ENCODE measurements at places on chromosomes 5 and 9.

GRCh38 chr5:173778784-173779304 is 109.3 kb upstream of the CPEB4 start:
- no peak for DNase-seq

- DNase-seq, result no peak
Measured at GRCh38 chr9:81363916-81364480, 325.3 kb downstream of the TLE1 start.

DNA sequence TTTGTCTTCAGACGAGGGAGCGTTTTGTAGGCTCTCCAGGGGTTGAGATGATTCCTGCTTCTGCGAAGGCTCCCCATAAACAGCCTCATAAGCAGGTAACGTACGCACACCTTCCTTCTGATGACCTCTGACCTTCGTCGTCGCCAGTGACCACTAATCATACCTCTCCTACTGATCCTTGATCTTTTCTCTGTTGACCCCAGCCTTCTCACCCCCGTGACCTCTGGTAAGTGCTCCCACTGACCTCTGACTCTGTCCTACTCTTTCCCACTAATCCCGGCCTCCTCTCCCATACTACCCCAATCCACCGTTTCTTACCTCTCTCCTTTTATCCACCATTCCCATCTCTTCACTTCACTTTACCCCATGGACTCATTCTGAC is 345 bp downstream of the DNAI1 start:
- no peak for DNase-seq

DNA sequence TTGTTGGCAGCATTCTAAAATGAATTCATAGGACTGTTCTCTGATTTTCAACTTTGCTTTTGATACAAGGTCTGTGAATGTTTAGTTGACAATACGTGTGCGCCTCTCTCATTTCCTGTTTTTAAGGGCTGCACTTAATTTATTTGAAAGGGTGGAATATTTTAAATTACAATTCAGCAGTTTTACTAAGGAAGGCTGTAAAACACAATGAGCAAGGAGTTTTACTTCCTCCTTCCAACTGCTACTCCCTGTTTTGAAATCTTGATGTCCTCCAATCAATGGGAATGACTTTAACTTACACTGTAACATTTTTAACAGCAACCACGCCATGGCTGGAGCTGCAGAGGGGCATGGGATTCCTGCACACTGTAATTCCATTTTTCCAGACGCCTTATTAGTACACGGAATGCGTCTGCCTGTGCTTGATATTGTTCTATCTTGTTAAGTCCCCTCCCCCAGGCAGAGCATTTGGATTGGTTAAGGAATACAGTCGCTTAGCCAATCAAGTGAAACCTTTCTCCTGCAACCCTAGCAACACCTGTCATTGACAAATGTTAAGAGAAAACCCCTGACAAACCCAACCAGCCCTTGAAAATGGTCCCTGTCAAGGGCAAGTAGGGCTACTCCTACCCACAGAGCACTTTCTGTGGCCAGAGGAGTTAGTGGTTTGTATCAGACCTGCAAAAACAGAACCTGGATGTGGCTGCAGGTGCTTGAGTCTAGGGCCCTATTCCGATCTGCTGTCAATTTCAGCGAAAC is 12.5 kb upstream of the ZSWIM6 start:
- no peak for DNase-seq

- DNase-seq, result no peak
Measured at GRCh38 chr5:159244163-159244562, 18.9 kb upstream of the UBLCP1 start.

DNA sequence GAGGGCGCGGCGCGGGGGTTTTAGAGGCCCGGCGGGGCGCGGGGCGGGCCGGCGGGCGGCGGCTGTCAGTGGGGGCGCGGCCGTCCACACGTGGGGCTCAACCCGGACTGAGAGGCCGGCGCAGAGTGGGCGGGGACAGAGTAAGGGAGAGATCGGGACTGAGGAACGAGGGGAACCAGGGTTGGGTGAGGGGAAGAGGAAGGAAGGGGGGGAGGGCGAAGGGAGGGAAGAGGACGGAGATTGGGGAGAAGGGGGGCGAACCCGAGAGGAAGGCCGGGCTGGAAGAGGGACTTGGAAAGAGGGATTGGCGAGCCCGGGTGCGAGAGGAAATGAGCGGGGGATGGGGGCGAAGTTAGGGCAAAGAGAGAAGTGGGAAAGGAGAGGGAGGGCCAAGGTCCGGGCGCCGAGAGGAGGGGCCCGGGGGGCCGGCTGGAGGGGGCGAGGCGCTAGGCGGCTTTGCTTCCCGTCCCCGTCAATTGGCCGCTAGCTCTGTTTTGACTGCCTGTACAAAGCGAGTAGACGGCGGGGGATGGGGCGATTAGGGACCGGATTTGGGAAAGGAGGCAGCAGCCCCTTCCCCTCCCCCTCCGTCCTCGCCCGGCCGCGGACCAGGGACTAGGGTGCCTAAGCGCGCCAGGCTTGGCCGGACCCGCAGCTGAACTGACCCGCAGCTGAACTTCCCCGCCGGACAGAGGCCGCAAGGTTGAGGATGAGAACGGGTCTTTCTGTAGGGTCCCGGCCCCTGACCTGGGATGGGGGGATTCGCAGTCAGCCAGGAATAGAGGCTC is 399 bp upstream of the FBN2 start:
- no peak for DNase-seq

- DNase-seq, result no peak
Measured at GRCh38 chr9:38051780-38052546, 17.1 kb downstream of the SHB start.

GRCh38 chr9:95876138-95876444 is 600 bp downstream of the ERCC6L2 start:
- DNase-seq, result no peak

- DNase-seq, result no peak
Measured at GRCh38 chr5:169534311-169534880, 49.2 kb upstream of the SPDL1 start.

DNA sequence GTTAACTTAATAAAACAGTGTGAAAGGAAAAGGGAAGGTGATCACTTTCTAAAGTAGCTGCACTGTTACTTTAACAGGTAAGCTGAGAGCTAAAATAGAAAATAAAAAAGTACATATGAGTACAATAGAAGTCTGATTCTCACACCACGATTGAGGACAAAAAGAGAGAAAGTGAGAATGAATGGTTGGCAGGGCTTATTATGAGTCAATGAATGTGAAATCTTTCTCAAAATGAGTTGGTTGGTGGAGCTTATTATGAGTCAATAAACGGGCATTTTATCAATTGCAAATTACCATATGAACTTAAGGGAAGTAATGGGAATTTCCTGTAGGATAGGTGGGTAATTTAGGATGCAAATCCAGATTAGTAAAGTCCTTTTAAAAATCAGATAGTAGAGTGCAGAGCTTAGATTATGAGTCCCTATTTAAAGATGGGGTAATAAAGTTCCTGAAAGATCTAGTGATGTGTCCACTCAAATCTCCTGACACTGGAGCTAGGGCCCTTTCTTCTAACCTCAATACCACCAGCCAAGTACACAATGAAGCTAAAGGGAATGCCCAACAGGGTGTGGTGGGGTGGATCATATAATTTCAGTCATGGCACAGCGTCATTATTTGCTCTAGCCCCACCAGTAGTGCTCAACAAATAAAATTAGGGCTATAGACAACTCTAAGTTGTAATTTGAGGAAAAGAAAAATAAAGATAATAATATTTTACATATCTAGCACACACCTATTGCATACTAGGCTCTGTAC is 21.1 kb upstream of the TLR4 start:
- DNase-seq, result no peak

DNA sequence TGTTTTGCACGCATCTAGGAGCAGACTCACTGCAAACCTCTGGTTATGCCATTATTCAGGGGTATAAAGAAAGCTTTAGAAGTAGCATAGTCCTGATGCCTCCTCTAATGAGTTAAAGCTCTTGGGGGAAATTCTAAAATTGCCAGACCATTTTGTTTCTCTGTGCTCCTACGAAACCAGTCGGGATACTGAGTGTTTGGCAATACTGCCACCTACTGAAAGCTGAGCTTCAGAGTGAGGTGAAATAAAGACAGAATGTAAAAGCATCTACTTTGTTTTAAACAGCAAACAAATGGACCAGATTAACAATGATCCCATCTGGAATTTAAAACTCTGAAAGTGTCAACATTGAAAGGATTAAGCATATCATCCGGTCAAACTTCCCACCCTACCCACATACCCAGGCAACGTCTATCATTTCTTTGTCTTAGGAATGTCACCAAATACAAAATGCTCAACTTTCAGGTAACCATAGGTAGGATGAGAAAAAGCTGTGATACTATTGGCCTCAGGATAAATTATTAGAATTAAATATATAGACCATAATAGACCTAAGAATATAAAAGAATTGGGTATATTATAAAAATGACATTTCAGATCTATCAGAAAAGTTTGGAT is 77.8 kb upstream of the SHISAL2B start:
- DNase-seq, result no peak

Data from stimulated activated CD8-positive, alpha-beta memory T cell treated with anti-CD3 and anti-CD28 coated beads, Interleukin-7, amount 100 ng/mL, for 1 hour (primary cell).